ENCODE measurements at places on chromosomes 7 and 10.
A peak's percentile ranks its signal among the peaks of the same experiment; 100 is the strongest.

GRCh38 chr7:139043823-139044812 is 8.3 kb upstream of the ZC3HAV1L start:
- no peak for DNase-seq

DNA sequence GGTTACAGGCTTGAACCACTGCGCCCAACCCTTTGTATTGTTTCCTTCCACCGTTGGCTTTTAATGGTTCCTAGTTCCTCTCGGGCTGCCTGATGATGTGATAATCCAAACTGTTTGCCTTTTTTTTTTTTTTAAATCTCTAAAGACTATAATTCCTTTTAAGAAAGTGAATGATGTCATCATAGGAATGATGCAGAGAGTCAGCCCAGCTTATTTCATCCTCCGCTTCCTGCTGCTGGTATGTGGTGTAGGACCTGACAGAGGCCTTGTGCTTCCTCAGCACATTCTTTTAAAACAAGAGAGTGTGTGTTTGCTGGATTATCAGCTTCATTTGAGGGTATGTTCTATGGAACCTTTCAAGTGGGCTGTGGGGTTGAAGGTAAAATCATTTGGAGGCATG is 241.4 kb downstream of the LRMDA start:
- DNase-seq = no peak

DNA sequence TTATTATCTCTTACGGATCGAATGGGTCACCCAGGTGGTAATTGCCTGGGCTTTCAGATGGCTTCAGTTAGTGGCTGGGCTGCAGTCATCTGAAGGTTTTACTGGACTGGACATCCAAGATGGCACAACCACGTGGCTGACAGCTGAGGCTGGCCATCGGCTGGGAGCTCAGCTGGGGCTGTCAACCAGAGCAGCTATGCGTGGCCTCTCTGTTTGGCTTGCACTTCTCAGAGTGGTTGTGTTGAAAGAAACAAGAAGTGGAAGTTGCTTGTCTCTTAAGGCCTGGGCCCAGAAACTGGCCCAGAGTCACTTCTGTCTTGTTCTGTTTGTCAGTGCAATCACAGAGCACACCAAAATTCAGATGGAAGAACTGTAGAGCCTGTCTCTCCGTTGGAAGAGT is 5.7 kb upstream of the GDI2 start:
- no peak for DNase-seq

- DNase-seq = no peak
Measured at GRCh38 chr10:128866551-128866950, 600.5 kb upstream of the MGMT start.

- DNase-seq = no peak
Measured at GRCh38 chr7:48933549-48934085, 9.3 kb downstream of the CDC14C start.

- DNase-seq = no peak
Measured at GRCh38 chr10:3825244-3825643, 40.2 kb upstream of the KLF6 start.

DNA sequence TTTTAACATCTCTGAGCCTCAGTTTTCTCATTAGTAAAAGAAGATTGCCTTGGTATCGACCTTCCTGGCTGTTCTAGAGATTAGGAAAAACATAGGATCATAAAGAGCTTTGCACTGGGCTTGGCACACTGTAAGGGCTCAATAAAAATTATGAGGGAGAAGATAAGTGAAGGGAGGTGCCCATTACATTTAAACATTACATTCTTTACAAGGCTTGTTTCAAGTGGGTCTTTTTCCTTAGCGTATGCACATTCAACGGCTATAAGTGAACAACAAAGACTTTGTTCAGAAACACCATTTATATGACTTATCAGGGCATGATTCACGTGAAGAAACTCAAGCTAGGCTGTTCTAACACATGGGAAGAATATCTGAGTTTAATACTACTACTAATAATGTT is 351.9 kb upstream of the NPVF start:
- no peak for DNase-seq

- peak; percentile 49 for DNase-seq
Measured at GRCh38 chr7:27123007-27123476, 7.5 kb downstream of the HOXA4 start.

GRCh38 chr7:80830010-80830409 is 88.8 kb downstream of the SEMA3C start:
- DNase-seq = no peak
